ENCODE measurements at places on chromosomes 2 and 18.

GRCh38 chr18:44855681-44856080 is 175.0 kb downstream of the SETBP1 start:
- DNase-seq, result no peak

GRCh38 chr2:108412995-108413710 is 35.4 kb downstream of the SULT1C4 start:
- DNase-seq, result no peak

GRCh38 chr2:181984814-181985631 is 630 bp upstream of the PPP1R1C start:
- no peak for DNase-seq

DNA sequence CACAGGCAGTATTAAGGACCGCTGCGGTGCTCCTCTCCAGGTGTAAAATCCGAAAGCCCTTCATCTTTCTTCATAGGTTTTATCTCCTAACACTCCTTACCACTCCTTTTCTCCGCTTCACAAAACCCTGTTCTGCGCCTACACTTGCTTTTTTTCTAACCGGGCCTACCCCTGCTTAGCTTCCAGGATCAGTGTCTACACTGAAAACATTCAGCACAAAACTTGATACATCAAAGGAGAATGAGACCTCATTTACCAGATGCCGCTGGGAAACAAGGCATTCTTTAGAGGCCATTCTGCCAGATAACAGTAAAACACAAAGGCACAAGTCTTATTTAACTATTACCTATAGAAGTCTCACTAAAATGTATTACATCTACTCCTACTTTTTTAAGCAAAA is 13.1 kb downstream of the CHST10 start:
- no peak for DNase-seq

GRCh38 chr2:37324536-37324785 is 172 bp downstream of the PRKD3 start:
- DNase-seq, result no peak

GRCh38 chr2:23901966-23902846 is 24.7 kb downstream of the ATAD2B start:
- peak; percentile 80 for DNase-seq

GRCh38 chr2:168992591-168993349 is 38.4 kb downstream of the ABCB11 start:
- DNase-seq, result peak; percentile 77

DNA sequence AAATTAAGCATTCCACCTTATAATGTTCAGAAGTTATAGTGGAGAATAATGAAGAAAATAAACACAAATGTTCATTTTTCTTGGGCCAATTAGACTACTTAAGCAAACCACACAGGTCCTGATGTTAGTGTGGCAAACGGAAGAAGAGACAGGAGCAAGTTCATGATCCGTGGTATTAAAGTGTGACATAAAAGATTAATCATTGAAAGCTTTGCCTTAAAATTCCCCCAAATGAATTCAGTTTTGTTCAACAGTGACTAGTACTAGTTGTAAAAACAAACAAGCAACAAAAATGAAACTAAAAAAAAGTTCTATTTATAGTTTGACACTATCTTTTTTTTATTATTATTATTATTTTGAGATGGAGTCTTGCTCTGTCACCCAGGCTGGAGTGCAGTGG is 73.7 kb downstream of the RFTN2 start:
- DNase-seq, result no peak

- no peak for DNase-seq
Measured at GRCh38 chr2:205448189-205448588, 234.1 kb upstream of the NRP2 start.

GRCh38 chr2:45909677-45910191 is 258.3 kb downstream of the PRKCE start:
- DNase-seq, result peak; percentile 31

DNA sequence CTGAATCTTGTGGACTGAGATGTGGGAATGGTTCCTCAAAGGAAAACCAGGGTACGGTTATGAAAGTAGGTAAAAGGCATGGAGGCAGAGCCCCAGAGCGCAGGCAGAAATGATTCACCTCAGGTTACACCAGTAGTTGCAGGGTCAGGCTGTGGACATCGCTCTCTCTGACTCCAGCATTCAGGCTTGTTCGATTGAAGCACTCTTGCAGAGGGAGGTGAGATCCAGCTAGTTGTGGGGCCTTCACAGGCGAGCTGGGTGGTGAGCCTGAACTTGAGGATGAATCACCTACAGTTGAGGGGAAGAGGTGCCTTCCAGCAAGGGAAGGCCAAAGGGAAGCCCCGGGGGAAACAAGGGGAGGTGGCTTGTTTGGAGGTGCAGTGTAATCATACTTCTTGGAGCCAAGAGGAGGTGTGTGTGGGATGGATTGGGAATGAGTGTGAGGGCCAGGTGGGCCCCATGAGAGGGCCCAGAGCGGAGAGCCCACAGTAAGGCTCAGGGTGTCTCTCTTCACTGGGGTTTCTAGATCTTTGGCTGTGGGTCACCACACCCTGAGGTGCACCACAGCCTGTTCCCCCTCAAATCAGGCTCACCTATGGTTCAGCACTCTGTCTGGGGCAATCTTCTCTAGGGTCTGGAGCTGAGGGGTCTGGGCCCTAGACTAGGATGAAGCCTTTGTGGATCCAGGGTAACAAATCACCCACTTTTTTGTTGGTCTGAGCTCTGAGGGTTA is 48.5 kb upstream of the MCFD2 start:
- peak; percentile 30 for DNase-seq

DNA sequence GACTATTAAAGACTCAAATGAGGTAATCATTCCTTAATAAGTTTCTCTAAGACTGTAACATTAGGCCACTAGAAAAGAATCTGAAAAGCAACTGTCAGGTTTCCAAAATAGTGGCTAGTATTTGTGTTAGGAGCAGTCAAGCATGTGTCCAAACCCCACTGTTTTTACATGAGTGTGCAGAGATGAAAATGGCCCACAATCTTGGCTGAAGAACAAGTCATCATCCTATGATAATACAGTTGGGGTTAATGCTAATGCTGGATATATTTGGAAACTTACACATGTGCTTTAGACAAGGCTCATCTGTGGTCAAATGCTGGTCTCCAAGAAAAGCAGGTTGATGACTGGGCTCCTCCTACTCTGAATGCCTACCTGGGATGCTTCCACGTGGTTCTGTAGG is 73.6 kb downstream of the MAIP1 start:
- no peak for DNase-seq

DNA sequence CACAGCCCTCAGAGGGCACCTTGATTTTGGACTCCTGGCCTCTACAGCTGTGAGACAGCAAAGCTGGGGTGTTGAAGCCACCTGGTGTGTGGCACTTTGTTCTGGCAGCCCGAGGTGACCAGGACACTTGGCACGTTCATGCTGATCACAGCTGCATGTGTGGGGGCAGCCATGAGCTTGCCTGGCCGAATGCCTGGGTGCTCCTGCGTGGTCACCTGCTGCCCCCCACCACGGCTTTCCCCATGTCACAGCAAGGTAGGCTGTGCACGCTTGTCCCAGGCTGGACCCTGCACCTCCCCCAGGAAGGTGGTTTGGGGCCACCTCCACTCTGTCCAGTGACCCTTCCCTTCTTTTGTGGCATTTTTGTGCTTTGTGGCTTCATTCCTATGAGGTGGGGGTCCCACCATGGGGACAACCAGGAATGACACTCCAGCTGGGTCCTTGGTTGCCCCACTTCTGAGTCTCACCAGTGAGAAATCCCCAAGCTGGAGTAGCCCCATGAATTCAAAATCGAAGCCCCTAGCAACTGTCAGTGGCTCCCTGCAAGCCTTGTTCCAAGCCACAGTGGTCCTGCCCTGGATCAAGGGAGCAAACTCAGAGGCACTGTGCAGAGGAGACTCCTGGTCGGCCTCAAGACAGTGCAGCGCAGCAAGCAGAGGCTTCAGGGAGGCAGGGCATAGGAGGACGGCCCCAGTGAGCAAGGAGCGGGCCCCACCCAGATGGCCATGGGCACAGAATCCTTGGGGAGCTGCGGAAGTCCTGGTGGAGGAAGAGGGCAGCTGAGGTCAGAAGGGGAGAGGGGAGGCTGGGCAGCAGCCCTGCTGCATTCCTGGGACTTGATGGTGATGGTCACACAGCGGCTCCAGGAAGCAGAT is 121.4 kb upstream of the HS6ST1 start:
- no peak for DNase-seq

- no peak for DNase-seq
Measured at GRCh38 chr2:121205321-121205942, 79.6 kb downstream of the TFCP2L1 start.

GRCh38 chr2:173390036-173390435 is 35.4 kb downstream of the CDCA7 start:
- DNase-seq, result no peak

DNA sequence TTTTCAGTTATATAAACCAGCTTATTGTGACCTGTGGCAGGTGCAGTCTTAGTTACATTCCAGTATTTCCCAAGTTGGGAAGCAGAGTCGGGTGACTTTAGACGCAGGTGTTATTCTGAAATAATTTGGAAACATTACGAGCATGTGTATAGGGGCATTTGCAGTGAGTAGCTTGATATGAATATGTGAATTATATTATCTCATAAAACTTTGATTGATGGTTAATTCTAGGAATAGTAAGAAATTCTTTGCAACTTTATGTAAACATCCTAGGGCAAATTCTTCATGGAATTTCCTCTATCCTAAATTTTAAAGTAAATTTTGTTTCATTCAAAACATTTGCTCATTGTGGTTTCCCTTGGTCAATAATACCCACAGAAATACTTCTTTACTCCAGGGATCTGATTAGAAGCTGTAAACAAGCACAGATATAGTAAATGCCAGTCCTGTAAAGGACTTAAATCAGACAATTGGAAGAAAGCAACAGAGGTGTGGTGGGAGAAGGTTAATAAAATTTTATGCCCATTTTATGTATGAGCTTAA is 580.6 kb upstream of the CDH2 start:
- no peak for DNase-seq

DNA sequence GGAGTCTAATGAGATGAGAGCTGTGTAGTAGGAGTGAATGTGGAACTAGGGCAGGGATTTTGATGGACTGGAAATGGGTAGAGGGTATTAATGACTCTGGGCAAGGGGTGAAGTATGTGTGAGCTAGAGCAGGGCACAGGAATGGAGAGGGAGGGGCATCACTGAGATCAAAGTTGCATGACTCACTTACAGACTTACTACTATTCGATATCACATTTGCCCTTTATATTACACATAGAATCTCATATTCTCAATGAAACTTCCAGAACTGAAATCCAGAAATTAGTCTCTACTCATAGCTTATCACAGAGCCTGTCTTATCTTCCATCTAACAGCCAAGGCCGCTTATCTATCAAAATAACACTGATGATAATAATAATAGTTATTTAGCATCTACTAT is 20.0 kb upstream of the ITGB6 start:
- DNase-seq, result no peak

GRCh38 chr2:215191477-215191876 is 53.1 kb upstream of the ABCA12 start:
- DNase-seq, result no peak

DNA sequence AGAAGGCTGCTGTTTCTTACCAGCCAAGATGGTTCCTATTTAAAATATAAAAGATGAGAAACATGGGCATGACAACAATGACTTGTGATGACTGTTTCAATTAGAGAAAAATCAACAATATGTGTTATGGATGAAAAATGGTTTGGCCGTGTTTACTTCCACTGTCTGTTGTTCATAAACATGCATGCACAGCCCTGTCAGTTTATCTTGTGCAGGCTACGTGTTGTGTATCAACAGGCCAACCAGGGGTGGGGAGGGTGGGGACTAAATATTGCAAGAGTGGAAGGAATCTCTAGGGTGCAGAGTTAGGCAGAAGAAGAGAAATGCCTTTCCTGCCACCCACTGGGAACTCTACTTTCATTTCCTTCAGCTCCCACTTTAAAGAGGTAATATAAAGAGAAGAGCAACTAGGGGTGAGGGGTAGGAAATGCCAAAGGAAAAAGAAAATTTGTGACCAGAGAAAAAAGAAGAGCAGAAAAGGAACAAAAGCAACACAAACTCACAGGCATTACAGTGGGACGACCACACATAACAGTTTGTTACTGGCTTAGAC is 116.8 kb upstream of the MEIS1 start:
- DNase-seq, result no peak

DNA sequence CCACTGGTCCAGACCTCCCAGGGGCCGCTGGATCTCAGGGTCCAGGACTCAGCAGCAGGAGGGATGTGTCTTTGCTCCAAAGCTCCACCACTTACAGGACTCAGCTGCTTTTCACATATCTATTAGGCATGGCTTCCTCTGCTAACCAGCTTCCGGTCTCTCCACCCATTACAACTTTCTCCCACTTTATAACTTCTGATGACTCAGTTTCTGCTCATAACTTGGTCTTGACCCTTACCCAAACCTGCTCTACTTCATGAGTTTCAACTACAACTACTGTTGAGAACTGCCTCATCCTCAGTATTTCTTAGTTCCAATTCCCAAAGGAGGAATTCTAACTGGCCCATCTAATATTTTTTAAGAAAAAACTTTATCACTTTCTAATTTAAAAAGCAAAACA is 17.2 kb downstream of the SULT1C2 start:
- no peak for DNase-seq

DNA sequence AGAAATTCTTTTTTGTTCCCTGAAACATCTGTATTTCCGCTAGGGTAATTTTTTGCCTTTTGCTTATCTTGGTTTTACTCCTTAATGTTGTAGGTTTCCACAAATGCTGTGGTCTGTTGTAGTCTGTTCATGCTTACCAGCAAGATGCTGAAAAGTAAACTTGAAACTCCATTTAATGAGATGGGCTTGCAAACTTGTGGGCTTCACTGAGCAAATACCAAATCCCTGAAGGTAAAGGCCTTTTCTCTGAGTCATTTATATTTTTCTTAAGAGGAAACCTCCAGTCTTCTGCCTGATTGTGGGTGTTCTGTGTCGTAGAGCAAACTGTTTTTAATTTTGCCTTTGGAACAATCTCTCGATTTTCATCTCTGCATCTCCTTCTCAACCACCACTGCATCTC is 9.3 kb downstream of the SP140 start:
- DNase-seq, result no peak

- peak; percentile 54 for DNase-seq
Measured at GRCh38 chr2:240759459-240759858, 60.6 kb downstream of the KIF1A start.

DNA sequence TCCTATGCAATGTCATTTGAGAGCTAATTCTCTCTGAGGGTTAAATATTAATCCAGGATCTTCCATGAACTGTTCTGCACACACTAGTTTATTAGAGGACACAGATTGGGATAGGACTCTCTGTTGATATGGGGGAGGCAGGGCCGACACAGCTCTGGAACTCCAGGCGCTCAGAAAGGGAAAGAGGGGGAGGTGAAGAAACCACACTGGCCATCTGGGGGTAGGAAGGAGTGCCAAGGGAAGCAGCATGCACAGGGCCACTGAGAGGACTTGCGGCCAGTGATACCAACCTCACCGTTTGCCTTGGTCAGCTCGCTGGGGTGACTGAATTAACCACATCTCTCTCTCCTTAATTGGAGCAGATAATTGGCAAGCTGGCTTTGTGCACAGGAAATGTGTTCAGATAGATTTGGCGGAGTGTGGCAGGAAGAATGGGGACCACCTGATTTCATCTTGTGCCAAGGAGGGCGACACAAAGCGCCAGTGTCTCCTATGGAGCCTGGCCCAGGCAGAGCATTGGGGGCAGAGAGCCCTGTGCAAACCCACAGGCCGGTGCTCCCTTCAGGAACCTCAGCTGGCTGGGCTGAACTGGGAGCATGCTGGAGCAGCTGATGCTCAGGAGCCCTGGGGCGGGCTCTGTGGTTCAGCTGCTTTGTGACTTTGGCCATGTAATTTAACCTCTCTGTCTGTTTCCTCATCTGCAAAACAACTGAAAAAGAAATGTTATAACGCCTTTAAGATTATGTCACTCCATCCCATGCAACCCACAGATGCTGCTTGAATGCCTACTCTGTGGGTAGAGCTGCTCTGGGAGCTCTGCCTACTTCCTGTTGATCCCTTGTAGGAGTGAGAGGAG is 114.7 kb upstream of the STON1 start:
- DNase-seq, result peak; percentile 56
